Thoracic aorta (tissue), 2 donors: ENCODE measurements at places on chromosomes 16 and 17. TPM values are rescaled to one million over a fixed set of nuclear protein-coding genes. Genes with fewer than 3 reads are reported as not detected.

The CSNK2A2 gene
- 29.2 TPM for total RNA-seq

The TNFRSF17 gene
- total RNA-seq, result not detected

The EMP2 gene
- total RNA-seq, result 84.7 TPM

The OR1A1 gene
- not detected for total RNA-seq

The FOXN1 gene
- total RNA-seq, result not detected

The TLCD3A gene
- 15.9 TPM for total RNA-seq

The TEX14 gene
- not detected for total RNA-seq

The TEKT1 gene
- not detected for total RNA-seq

The TOP2A gene
- 0.81 TPM for total RNA-seq

The ALOX12 gene
- not detected for total RNA-seq

The ASIC2 gene
- total RNA-seq, result 0.54 TPM

The C16orf92 gene
- total RNA-seq, result not detected

The GP2 gene
- 8.7 TPM for total RNA-seq

The CDYL2 gene
- total RNA-seq, result 4.6 TPM

The NUDT16L1 gene
- 16.8 TPM for total RNA-seq

GRCh38 chr17:7767405-7768021 is 50.0 kb downstream of the DNAH2 start:
- no peak for DNase-seq

- DNase-seq, result no peak
These were observed 43.9 kb upstream of the ZNF469 start for GRCh38 chr16:88338896-88339295.

- no peak for DNase-seq
These were observed 44.3 kb downstream of the XYLT1 start for GRCh38 chr16:17426451-17426850.

DNA sequence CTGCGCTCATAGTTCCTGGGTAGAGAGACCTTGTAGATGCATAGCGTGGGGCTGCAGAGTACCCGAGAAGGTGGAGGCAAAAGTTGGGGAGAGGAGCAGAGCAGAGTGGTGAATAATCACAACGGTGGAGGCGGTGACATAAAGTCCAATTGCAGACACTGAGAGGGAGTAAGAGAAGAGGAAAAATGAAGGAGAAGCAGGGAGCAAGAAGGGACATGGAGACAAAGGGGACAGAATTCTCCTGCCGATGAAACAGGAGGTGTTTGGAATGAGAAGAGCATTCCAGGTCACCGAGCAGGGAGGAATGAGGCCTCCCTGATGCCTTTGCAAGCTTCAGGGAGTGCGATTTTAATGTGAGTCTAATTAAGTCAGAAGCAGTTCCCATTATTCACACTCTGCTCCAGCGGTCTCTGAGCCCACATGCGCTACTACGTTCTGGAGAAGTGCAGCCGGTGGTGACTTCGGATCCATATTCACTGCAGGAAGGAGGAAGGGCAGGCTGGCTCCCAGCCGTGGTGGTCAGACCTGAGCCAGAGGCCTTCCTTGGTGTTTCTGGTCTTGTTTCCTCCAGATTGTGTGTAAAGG is 108.0 kb upstream of the DNAH9 start:
- DNase-seq, result no peak

DNA sequence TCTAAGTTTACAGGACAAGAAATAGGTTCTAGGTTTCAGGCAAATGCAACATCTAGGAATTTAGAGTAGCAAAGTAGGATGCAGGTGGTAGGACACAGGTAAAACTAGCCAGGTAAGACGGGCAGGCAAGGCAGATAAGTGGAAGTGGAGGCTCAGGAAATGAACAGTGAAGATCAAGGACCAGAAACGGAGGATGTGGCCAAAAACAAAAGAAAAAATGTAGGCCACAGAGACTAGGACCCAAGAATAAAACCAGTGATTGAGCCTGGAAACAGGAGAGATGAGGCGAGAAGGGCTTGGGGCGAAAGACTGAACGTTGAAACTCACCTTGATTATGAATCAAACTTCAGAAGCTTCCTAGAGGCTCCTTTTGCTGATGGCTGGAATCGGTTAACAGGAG is 24.0 kb downstream of the CPSF4L start:
- no peak for DNase-seq

GRCh38 chr16:10846213-10846998 is 27.8 kb upstream of the TVP23A start:
- DNase-seq, result no peak

DNA sequence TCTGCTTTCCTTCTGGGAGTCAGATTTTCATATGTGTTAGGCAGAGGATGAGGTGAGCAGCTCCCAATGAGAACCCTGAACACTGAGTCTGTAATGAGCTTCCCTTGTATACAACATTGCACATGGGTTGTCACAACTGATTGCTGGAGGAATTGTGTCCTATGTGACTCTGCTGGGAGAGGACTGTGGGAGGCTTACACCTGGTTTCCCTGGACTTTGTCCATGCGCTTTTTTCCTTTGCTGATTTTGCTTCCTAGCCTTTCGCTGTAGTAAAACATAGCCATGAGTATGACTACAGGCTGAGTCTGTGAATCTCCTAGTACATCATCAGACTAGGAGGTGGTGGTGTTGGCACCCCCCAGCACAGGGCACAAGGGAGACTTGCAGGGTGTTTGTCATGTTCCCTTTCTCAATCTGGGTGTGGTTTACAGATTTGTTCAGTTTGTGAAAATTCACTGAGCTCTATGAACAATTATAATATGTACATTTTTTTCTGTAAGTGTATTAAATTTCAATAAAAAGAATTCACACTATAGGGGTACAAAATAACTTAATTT is 1.7 kb upstream of the PLK1 start:
- DNase-seq, result no peak

DNA sequence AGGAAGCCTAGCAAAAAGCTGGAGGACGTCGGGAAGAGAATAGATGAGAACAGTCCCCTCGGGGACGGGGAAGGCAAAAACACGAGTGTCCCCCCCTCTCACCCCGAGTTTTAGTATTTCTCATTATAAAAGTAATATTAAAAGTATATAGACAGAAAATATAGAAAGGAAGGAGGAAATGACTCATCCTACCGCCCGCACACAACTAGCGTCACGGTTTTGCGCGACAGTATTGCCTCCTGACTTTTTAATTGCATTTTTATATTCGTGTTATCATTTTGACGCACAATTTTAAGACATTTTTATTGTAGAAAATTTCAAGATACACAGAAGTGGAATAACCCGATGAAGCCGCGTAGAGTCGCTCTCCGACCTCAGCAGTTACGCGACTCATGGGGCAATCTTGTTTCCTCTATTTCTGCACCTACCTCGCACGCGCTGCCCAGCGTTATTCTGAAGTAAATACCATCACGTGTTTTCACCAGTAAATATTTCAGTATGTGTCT is 652 bp upstream of the SLC25A19 start:
- no peak for DNase-seq

GRCh38 chr17:59521465-59522126 is 43.8 kb upstream of the DHX40 start:
- DNase-seq, result no peak

DNA sequence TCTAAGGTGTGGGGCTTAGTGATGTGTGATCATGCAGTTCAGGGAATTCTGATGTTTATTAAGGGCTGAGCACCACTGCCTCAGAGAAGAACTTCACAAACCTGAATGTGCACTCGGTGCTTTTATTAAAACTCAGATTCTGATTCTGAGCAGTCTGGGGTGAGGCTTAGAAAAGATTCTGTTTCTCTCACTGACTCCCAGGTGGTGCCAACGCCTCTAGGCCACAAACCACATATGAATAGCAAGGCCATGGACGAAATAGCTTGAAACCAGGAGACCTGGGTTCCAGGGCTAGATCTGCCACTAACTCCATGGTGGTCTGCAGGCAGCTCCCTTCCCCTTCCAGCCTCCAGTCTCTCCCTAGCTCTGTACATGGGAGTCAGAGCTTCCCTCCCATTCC is 169.1 kb downstream of the HS3ST3B1 start:
- DNase-seq, result no peak

DNA sequence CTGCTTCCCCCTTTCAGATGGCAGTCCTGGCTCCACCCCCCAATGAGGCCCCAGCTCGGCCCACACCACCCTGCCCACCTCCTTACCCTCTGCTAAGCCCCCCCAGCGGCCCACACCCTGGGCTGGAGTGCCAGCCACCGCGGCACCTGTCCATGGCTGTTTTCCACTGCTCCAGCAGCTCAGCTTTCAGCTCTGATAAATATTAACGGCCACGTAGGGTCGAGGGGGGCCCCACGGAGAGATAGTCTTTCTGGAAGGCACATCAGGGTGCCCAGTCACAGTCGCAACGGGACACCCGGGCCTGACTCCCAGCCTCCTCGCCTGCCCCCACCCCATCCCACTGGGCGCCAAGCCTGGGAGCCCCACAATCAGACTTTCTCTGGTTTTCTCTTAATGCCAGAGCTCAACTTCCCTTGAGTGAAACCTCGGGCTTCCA is 46.5 kb upstream of the CIBAR2 start:
- DNase-seq, result no peak

DNA sequence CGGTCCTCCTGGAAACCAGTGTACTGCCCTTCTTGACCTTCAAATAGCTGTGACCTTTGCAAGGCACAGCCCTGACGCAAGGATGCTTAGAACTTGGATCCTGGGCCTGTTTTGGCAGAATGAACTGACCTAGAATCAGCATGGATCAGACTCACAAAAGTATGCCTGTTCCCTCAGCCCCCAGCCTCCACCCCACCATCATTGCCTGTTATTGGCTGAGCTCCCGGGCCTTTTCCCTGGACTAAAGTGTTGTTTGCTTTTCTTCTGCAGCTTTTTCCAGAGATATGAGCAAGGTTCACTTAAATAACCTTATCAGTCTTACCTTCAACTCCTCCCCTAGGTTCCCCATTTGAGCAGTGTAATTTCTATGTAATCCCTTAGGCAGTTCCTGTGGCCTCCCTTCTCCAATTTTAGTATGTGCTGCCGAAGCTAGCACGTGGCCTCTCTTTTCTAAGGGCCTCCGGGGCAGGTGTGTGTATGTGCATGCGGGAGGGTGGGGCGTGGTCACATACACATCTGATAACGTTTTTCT is 347.4 kb downstream of the MAF start:
- DNase-seq, result no peak

GRCh38 chr17:70405492-70406220 is 236.3 kb downstream of the KCNJ2 start:
- no peak for DNase-seq

- no peak for DNase-seq
These were observed 97.1 kb upstream of the TMEM97 start for GRCh38 chr17:28221751-28222414.

- DNase-seq, result no peak
These were observed 17.4 kb downstream of the MAP2K3 start for GRCh38 chr17:21301593-21302550.
